ENCODE measurements at places on chromosomes 16 and 17.

DNA sequence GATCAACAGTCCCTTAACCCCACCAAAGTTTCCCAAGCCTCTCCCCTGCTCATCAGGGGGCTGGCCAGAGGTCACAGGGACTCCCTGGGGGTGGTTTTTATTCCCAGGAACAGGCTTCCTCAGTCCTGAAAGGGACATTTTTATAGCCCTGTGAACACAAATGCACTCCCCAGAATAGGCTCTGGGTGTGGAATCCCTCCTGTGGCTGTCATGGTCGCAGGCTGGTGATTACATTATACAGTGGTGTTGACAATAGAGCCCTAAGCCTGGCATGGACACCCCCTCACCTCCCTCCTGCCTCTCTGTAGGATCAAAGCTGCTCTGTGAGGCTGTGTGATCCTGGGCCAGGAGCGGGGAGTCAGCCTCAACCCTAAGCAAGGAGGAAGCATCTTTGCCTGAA, 1.4 kb upstream of the CA4 start:
- DNase-seq = no peak

- DNase-seq = peak; percentile 48
Observed at GRCh38 chr16:154217-155030, 2.0 kb downstream of the HBZ start.

DNA sequence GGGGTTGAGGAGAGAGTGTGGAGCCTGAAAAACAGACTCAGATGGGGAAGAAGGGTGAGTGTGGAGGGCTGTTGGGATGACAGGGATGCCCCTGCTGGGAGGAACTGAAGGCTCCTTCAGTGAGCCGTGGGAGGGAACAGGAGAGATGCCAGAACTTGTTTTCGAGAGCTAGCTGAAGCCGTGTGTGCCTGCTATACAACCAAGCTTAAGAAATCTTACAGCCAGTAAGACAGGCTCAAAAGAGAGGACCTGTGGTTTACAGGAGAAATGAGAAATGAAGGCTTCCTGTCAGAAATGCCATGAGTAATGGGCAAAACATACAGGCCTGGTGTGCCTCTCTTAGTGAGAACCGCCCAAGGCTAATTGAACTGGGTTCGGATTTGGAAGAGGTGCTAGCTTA, 99.6 kb downstream of the SPACA3 start:
- no peak for DNase-seq

- no peak for DNase-seq
Observed at GRCh38 chr17:3834811-3835210, 11.2 kb downstream of the NCBP3 start.

- no peak for DNase-seq
Observed at GRCh38 chr17:74746376-74746775, 2.1 kb upstream of the NHERF1 start.

DNA sequence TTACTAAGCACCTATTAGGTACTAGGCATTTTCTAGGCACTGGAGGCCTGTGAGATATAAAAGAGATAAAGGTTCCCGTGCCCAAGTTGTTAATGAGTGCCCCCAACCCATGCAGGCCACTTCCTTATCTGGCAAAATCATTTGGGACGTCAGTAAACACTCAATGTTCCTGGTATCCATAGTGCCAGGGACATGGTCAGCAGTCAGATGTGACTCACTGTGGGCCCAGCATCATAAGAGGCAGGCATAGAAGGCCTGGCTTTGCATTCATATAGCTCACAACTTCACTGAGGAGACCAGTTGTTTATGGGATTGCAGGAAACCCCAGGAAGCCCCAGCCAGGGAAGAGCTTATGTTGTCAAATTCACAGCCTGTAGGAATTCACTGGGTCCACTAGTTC, 81.1 kb downstream of the MRC2 start:
- DNase-seq = no peak

DNA sequence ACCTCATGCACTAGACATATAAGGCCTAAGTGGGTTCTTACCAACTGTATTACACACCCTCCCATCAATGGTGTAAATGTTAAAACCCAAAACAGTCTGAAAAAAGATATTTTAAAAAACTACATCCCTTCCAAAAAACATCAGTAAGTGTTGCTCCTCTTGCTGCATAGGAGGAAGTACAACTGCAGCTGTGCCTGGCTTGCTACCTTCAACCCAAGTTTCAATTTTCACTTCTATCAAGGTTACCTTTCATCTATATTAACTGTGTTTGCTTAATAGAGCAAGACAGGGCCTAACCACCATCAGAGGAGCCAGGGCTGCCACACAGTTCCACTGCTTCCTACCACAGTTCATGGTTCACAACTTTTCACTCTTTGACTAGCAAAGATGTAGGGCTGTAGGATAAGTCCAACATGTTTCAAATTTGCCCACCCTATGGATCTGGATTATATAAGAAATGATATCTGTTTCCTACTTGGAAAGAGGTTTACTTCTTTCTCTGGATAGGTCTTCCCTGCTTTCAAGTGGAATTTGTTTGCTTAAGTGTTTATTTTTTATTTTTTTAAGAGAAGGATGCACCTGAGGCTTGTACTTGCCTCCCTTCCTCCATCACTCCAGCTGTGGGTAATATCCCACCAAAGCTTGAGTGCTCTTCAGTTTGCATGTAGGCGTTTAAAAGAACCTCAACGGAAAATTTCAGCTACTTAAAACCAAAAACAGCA, 56.7 kb downstream of the GRB7 start:
- DNase-seq = no peak

DNA sequence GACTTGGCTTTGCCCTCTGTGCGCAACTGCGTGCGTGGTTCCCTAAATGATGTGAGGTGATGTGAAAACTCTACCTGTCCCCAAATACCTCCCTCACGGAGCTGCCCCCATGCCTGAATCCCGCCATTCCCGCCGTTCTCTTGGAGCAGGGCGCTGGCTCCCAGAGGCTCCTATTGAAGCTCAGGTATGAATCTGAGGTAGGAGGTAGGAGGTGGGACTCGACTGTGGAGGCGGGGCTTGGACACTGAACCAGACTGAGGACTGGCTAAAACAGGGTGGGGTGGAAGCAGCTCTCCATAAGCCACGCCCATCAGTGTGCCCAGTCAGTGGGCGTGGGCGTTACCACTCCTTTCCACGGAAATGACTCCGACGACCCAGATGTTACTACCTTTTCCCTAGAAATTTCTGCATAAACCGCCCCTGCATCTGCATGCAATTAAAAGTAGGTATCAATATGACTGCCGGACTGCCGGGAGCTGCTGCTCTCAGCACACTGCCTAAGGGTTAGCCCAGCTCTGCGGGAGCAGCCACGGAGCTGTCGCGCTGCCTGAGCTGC, 41.0 kb downstream of the FOXL1 start:
- no peak for DNase-seq
